ENCODE measurements at places on chromosomes 2 and 18. TPM values are rescaled to one million over a fixed set of nuclear protein-coding genes. Genes with fewer than 3 reads are reported as not detected.
A peak's percentile ranks its signal among the peaks of the same experiment; 100 is the strongest.

DNA sequence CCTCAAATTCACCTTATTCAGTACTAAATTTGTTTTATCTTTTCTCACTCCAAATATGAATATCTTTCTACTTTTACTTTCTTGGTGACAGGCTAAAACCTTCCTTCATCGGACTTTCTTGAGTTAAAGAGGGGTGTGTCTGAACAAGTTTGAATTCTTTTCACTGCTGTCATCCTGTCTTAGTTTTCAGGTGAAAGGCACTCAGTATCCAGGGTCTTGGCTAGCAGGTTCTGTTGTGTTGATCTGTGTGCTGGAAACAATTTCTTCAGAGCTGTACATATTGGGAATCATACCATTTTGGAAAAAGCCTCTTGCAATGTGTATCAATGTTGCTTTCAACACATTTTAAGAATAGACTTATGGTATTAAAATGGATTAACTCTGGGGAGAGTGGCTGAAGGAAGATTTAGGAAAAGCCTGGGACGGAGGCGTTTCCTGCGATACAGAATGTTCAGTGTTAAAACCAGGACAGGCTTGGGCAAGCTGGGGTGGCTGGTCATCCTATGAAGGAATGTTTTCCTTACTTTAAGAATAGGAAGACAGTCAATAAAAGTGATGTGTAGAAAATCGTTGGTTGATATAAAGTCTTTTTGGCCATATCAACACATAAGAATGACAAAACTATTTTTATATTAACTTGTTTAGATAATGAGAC, 350.7 kb upstream of the SPRED2 start:
- no peak for DNase-seq

- DNase-seq: no peak
These were observed 3.7 kb upstream of the MTCL1 start for GRCh38 chr18:8701546-8702118.

DNA sequence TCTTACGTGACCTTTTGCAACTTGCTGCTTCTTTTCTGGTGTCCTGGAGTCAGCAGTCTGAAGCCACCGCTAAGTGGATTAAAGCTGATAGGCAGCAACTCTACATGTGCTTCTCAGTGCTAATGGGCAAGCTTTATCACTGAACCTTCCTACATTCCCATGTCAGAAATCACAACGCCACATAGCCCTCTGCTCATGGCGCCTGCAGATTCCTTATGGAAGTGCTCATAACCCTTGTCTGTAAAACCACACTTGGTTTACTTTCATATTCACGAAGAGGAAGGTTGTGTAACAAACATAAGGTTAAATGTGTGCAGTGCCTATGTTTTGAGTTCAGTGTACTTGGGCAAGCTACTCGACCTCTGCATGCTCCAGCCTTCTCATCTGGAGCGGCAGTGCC, 319.8 kb downstream of the FBXO15 start:
- DNase-seq: no peak

- no peak for DNase-seq
These were observed 552.9 kb downstream of the FBXO15 start for GRCh38 chr18:73594749-73595148.

- DNase-seq: no peak
These were observed 29.0 kb downstream of the LGALSL start for GRCh38 chr2:64482765-64483504.

DNA sequence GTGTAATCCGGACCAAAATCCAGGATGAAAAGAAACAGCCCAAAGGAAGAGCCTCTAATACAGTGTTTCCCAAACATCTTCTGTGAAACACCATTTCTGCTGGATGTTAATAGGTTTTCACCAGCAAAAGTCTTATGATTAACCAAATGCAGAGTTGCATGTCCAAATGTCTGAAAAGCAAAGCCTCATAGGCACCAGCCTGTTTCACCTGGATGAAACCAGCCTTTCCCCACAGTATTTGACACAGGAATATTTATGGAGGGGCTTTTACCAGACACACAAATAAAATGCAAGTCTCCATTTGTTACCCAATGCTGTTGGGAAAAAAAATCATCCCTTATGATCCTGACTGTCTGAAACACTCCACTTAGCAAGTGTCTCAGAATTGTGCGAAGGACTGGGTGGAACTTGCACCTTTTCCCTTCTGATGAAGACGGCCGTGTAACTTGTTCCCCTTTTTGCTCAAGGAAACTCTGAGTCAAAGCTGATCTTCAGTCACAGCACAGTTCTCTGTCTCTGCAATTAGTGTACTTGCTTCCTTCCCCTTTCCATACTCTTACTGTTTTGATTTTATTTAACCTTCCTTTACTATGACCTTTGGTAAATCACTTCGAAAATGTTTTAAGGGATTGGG, 70.3 kb upstream of the IL1R2 start:
- DNase-seq: peak; percentile 46

DNA sequence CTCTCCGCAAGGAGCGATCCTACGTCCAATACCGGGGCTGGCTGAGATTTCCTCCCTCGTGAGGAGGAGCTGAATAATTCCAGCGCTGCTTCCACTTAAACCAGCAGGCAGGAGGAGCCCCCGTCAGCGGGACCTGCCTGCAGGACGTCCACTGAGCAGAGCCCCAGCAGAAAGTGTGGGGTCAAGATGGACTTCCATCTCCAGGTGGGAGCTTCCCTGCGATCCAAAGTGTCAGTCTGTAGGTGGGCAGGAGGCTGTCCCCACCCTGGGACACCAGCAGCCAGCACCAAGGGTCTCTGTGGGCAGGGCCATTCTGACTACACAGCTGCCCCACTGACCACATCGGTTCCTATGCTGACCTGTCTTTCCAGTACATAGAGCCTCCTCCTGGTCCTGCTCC, 462 bp upstream of the OTOS start:
- no peak for DNase-seq

DNA sequence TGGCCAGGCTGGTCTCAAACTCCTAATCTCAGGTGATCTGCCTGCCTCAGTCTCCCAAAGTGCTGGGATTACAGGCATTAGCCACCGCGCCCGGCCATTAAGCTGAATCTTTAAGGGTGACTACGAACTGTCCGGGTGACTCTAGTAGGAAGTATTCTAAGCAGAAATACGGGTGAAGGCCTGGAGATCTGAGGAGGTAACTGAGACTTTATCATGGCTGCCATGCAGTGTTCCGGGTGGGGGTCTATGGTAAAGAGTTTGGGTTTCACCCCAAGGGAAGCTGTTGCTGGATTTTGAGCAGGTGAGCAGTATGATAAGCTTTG, 20.1 kb upstream of the ROCK2 start:
- DNase-seq: no peak

GRCh38 chr2:134401081-134401497, 147.2 kb downstream of the MGAT5 start:
- DNase-seq: no peak

DNA sequence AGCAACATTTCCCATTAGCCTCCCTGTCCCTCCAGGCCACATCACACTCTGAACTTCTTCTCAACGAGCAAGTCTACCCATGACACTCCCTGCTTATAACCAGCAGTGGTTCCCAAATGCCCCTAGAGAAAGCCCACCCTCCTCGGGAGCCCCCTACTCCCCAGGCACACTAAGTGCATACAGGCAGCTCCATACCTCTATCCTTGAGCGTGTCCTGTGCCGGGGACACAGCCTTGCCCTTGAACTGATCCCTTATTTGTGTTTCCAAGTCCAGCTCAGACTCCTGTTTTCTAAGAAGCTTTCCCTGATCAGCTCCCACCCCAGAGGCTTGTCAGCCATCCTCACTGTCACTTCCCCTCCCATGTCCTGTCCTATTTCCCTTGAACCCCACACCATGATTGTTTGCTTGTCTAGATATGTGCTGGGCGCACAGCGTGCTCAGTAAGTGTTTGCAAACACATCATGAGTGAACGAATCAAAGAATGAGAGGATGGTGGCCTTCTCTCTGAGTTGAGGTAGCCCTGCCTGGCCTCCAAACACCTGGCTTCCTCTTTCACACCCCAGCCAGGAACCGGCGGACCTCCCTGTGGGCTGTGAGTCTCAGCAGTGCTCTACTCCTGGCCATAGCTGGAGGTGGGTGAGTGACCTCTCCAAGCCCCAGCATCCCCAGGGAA, 2.1 kb downstream of the TEX51 start:
- no peak for DNase-seq

DNA sequence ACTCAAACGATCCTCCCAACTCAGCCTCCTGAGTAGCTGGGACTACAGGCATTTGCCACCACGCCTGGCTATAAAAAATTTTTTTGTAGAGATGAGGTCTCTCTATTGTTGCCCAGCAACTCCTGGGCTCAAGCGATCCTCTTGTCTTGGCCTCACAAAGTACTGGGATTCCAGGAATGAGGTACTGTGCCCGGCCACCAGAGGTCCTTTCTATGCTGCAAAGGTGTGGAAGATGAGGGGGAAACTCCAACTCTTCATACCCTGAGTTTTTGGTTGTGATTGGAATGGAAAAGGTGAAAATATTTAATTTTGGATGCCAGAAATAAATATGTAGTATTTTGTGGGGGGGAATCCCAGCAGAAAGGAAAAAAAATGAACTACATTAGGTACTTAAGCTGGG, 36.0 kb downstream of the MRPL33 start:
- DNase-seq: no peak

DNA sequence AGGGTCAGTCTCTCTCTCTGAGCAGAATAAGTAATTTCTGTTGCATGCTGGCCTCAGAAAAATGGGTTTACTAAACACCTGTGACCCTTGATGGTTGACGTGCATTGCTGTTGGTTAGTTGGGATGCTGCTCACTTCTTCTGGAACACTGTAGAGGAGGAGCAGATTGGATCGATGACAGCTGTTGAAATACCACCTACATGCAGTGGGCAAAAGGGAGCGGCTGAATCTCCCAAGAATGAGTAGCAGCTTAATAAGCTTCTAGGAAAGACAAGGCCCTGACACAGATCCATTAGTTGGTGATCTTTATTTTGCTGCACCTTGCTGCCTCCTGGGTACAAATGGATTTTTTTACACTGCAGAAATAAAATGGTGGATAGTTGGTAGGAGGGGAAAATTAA, 43.2 kb downstream of the KDM3A start:
- no peak for DNase-seq

DNA sequence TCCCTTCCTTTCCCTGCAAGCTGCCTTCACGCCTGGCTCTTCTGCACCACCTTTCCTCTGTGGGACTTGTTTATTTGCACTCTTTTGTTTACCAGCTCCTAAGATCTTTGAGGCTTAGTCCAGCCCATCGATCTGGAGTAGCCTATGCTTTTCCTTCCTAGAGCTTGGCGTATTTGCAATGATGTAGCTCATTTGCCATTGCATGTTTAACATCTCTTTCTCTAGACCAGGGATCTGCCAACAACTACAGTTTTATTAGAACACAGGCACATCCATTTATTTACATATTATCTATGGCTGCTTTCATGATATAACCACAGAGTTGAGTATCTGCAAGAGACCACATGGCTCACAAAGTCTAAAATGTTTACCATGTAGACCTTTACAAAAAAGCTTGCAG, 150.4 kb downstream of the RAPGEF4 start:
- no peak for DNase-seq

DNA sequence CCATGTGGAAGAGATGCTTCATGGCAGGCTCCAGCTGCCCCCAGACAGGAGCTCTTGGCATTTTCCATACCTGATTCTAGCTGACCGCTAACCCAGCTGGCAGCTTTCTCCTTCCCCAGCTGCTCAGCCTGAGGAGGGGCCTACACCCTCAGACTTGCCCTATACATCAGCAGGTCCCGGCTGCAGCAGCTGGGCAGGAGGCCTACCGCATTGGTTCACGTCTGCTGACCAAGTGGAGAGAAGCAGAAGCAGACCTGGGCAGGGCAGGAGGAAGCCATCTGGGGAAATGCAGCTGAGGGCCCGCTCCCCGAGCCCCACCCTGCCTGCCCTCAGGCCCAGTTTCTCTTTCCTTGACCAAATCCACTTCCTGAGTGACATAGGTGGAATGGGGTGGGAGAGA, 50.7 kb downstream of the LBH start:
- peak; percentile 91 for DNase-seq

DNA sequence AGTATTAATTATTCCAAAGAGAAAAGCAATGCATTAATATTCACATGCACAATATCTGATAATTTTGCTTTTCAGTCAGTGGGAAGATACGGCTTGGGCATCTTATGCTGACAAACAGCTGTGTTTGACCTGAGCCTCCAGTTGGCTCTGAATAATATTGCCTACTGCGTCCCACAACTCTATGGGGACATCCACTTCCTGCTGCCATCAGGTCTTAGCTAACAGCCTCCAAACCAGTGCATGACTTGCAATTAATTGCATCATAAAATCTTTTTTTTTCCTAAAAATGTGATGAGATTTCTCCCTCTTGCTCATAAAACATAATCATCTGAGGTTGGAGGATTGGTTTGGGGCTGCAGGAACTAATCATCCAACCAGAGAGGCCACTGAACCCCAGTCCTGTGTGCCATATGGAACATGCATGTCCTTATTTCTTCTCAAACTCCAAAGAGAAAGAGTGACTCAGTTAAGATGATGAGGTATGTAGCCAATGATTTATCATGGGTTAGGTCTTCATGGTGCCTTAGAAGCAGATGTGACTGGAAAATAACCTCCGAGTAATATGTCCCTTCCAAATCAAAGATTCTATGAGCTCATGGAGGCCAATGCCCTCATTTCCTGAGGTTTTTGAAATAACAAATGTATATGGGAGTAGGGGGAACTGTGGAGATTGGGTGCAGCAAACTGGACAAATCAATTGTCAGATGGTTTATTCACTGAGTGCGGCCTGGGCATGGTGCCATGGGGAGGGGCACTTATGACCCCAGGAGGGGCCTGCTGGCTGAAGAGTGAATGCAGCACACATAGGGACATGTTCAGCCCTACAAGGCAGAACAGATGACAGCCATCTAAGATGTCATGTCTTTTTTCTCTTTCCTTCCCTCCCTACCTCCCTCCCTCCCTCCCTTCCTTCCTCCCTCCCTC, 39.4 kb downstream of the EDAR start:
- no peak for DNase-seq

DNA sequence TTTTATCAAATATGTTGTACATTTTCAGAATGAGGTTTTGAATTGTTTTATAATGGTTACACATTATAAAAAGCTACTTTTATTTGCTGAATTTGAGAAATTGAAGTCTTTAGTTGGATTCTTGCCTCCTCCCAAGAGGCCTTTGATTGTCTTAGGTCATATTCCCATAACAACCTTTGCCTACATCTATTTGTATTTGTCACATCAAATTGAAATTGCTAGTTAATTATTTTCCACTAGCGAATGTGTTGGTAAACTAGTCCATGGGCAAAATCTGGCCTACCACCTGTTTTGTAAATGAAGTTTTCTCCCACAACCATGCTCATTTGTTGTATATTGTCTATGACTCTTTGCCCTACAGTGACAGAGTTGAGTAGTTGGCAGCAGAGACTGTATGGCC, 60.4 kb downstream of the CCDC138 start:
- DNase-seq: no peak

The TMX3 gene
- 15.3 TPM for polyA plus RNA-seq

The LIMS3 gene
- polyA plus RNA-seq: 1.3 TPM

The UGT1A7 gene
- polyA plus RNA-seq: not detected

The HOXD4 gene
- not detected for polyA plus RNA-seq

The COPS9 gene
- 188 TPM for polyA plus RNA-seq

The RPE gene
- polyA plus RNA-seq: 19.5 TPM

The ALK gene
- not detected for polyA plus RNA-seq

The CNGA3 gene
- not detected for polyA plus RNA-seq

The OTOS gene
- not detected for polyA plus RNA-seq
